Placental epithelial cell (primary cell): ENCODE measurements at places on chromosomes 1 and 21. TPM values are rescaled to one million over a fixed set of nuclear protein-coding genes. Genes with fewer than 3 reads are reported as not detected.

The SYCP1 gene
- total RNA-seq: not detected in 2 replicates

The APP gene
- total RNA-seq: 412 and 694 TPM in 2 replicates

The RHBG gene
- total RNA-seq: 0.39 TPM in 1 of 2 replicates, not detected in the other

The GBP4 gene
- total RNA-seq: under 0.01 TPM in 1 of 2 replicates, not detected in the other

The TLCD4 gene
- total RNA-seq: under 0.01 TPM in 1 of 2 replicates, not detected in the other

The OR10Z1 gene
- total RNA-seq: not detected in 2 replicates

The TEX38 gene
- total RNA-seq: not detected in 2 replicates

The LCE1C gene
- total RNA-seq: not detected in 2 replicates

The VCAM1 gene
- 0.79 TPM in 1 of 2 replicates, not detected in the other for total RNA-seq

The TBX15 gene
- total RNA-seq: under 0.01 TPM in 1 of 2 replicates, not detected in the other

The TRNP1 gene
- 31.0 and 40.2 TPM in 2 replicates for total RNA-seq

The CD1B gene
- total RNA-seq: not detected in 2 replicates

The KRTAP21-2 gene
- not detected in 2 replicates for total RNA-seq

The ANKRD34A gene
- 0.22 and 0.39 TPM in 2 replicates for total RNA-seq

The SPAG17 gene
- total RNA-seq: 0.11 and 2.4 TPM in 2 replicates

The GLIS1 gene
- 0.11 TPM in 1 of 2 replicates, not detected in the other for total RNA-seq

The CASZ1 gene
- total RNA-seq: 0.39 and 3.4 TPM in 2 replicates

The MARK1 gene
- under 0.01 TPM in 2 replicates for total RNA-seq

The SMPDL3B gene
- total RNA-seq: under 0.01 TPM in 1 of 2 replicates, not detected in the other

The PCNT gene
- 16.2 and 20.0 TPM in 2 replicates for total RNA-seq

The KRTAP13-2 gene
- total RNA-seq: not detected in 2 replicates

The DCST1 gene
- 0.22 TPM in 1 of 2 replicates, not detected in the other for total RNA-seq

The ITSN1 gene
- 42.4 and 56.0 TPM in 2 replicates for total RNA-seq

The C8B gene
- total RNA-seq: not detected in 2 replicates

The WNT2B gene
- total RNA-seq: 3.6 and 5.5 TPM in 2 replicates

The RNU1-1 gene
- under 0.01 TPM in 2 replicates for total RNA-seq

The PADI3 gene
- total RNA-seq: 0.11 TPM in 1 of 2 replicates, not detected in the other

The LCE1B gene
- not detected in 2 replicates for total RNA-seq

The C1orf21 gene
- total RNA-seq: 12.6 and 28.4 TPM in 2 replicates

The CFHR1 gene
- not detected in 2 replicates for total RNA-seq

The OR10J1 gene
- not detected in 2 replicates for total RNA-seq

The C1orf167 gene
- 0.39 TPM in 1 of 2 replicates, not detected in the other for total RNA-seq

The FASLG gene
- not detected in 2 replicates for total RNA-seq
